NCI-H774 (cell line): ENCODE measurements at places on chromosomes 12 and 14.

DNA sequence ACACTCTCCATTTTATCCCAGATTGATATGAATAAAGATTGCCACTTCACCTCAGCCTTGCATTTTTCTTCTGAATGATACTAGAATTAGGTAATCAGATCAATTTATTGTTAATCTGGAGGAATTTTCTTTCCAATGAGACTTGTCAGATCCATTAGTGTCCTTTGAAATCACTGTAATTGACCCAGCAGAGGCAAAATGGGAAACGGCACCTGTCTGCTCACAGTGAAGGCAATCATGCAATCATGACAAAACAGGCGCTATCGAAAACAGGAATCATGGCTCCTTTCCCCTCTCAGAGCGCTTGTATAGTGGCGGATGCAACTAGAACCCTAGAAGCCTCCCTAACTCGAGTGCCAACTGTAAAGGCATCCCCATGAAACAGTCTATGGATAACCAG, 417.6 kb downstream of the GALC start:
- no peak for DNase-seq

- no peak for DNase-seq
Observed at GRCh38 chr12:31230004-31230403, 95.9 kb downstream of the SINHCAF start.

DNA sequence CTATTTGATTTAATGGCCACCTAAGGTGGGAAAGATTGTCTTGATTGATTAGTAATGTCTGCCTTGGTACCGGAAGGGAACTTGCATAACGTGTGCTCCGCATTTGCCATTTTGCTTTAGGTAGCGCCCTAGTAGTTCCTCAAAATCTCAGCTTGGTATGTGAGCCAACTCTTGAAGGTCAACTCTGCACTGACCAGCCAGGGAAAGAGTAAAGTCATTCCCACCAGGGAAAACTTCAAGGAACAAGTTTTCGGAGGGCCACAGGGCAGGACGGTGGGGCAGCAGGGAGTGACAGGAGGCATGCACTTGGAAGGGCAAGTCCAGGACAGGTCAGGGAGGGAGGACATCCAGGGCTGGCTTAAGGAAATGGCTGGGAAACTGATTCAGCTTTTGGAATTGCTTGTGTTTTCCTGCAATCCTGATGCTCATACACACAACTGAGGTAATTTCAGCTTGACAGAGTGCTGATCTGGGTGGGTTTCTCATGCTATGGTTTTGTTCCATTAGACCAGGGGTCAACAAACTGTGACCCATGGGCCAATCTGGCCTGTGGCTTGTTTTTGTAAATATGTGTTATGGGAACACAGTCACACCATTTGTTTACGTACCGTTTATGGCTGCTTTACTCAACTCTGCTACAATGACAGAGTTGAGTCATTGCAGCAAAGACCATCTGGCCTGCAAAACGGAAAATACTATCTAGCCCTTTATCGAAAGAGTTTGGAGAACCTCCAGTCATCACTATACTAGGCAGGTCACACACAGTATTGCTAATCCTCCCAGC, 184.5 kb downstream of the RBM19 start:
- DNase-seq, result no peak

DNA sequence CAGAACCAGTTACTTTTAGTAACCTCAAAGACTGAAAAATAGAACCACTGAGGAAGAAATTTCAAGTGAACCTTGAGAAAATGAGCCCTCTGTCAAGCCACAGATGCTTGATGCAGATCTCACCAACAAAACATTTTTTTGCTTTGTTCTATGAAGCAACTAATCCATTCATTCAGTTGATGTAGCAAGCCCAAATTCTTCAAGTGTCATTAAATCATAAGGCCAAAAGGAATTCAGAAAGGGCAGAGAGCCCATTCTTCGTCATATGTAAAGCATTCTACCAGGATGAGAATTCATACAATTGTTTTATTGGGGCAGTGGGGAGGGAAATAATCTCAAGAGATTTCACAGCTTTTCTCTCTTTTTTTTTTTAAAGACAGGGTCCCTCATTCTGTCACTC, 218.0 kb upstream of the RGS6 start:
- DNase-seq, result no peak

DNA sequence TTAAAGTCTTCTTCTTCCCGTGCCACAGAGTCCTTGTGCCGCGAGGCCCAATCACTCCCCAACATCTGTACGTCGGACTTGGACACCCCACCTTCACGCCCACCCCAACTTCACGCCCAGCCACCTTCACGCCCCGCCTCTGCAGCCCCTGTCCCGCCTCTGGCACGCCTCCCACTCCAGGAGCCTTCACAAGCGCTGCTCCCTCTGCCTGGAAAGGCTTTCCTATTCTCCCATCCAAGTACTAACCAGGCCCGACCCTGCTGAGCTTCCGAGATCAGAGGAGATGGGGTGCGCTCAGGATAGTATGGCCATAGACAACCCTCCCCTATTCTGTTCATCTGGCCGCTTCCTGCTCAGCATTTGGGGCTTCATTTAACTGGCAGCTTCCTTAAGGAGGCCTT, 17.3 kb upstream of the EIF5 start:
- DNase-seq, result no peak

- no peak for DNase-seq
Observed at GRCh38 chr12:54586620-54587019, 1.8 kb downstream of the PPP1R1A start.

- DNase-seq, result no peak
Observed at GRCh38 chr14:65164068-65164824, 61.9 kb upstream of the MAX start.
